ENCODE measurements at places on chromosomes 6 and 20. TPM values are rescaled to one million over a fixed set of nuclear protein-coding genes. Genes with fewer than 3 reads are reported as not detected.
A peak's percentile ranks its signal among the peaks of the same experiment; 100 is the strongest.

GRCh38 chr6:90144396-90144795 is 152.2 kb downstream of the BACH2 start:
- H3K27ac ChIP-seq = peak overlapping the region; percentile 76
- no peak overlapping the region for H3K4me3 ChIP-seq

- no peak overlapping the region for H3K4me3 ChIP-seq
- H3K36me3 ChIP-seq = no peaks in the 10 kb centered on the region
These were observed 14.3 kb upstream of the CDH22 start for GRCh38 chr20:46322641-46323040.

GRCh38 chr20:23909390-23909789 is 29.8 kb upstream of the CST5 start:
- no peak for DNase-seq
- H3K4me3 ChIP-seq = no peak overlapping the region
- peaks cover 48% of the 10 kb centered on the region for H3K36me3 ChIP-seq
- H3K4me1 ChIP-seq = peaks cover 11% of the 10 kb centered on the region
- no peak overlapping the region for H3K27ac ChIP-seq

DNA sequence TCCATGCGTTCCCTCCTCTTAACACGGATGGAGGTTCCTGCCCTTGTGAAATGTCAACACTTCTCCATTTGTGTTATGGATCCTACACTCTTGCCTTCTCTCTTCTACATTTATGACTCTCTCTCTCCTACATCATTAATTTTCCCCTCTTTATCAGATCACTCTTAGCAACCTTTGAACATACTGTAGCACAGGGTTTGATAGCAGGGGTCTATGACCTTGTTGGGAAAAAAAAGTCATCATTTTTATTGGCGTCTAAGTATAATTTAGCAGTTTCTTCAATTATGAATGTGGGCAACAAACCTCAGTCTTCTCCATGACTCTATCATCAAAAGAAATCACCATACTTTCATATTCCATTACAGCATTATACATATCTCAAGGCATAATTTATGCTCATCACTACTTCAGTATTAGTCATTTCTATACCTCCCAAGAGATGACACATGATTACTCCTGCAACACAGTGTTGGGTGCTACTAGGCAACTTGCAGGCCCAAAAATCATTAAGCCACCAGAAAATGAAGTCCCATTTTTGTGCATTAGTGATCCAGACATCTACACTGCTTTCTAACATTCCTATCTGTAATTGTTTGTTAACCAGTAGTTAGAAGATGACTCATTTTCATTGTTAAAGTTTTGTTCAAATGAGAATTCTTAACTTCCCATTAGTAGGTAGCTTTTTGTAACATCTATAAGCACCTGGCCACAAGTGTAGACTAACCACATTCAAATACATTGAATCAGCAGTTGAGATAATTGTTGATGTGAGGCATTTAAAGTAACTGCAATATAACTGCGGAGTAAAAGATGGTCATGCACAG is 9.5 kb downstream of the CYP39A1 start:
- no peak overlapping the region for H3K4me3 ChIP-seq
- peaks cover 4% of the 10 kb centered on the region for H3K36me3 ChIP-seq
- no peak overlapping the region for H3K27ac ChIP-seq
- peaks cover 8% of the 10 kb centered on the region for H3K27me3 ChIP-seq

DNA sequence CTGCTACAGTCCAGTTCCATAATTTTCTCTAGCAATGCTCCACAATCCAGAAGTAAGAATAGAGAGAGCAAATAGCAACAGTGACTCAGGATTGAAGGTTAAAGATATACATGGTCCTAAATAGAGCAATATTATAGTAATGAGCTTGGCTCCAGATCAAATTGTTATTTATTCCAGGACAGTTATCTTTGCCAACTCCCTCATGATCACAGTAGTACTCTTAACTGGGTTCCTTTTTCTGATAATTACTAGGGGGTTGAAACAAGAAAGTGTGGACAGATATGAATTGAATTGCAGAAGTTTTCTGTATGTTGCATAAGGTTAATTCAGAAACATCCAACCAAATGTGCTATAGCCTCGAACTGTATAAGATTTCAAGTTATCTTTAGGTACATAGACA is 11.9 kb downstream of the FAM184A start:
- DNase-seq = no peak
- H3K4me3 ChIP-seq = no peak overlapping the region
- no peaks in the 10 kb centered on the region for H3K4me1 ChIP-seq
- H3K36me3 ChIP-seq = no peaks in the 10 kb centered on the region
- no peaks in the 10 kb centered on the region for H3K27me3 ChIP-seq
- H3K27ac ChIP-seq = no peak overlapping the region

GRCh38 chr20:9565910-9566550 is 51.6 kb downstream of the LAMP5 start:
- peak overlapping the region; percentile 57 for H3K27ac ChIP-seq
- H3K36me3 ChIP-seq = no peaks in the 10 kb centered on the region

DNA sequence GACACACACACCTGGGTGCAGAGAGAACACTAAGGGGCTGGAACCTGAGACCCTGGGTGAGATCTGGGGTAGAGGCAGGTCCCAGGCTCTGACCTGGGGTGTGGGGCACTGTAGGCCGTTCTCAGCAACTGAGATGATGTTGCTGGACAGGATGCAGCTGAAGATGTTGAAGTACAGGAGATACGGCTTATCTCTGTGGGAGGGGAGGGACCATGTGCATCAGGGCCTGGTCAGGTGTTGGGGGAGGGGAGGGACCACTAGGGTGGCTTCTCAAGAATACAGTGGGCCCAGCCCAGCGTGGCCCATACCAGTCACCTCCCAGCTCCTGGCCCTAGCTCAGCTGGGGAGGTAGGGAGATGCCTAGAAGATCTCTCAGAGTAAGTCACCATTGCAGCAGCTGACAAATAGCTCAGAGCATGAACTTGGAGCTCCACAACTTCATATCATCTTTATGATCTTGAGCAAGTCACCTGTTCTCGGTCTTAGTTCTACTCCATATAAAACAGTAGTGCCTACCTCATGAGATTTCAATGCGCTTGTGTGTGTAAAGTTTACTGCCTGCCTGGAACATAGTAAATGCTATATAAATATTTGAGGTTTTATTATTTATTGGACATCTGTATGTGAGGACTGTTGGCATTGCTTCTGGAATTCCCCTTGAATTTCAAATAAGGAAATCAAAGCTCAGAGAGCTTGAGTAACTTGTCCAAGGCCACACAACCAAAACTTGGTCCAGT is 3.8 kb downstream of the SLC44A4 start:
- DNase-seq = no peak
- H3K4me3 ChIP-seq = no peak overlapping the region
- H3K27me3 ChIP-seq = no peaks in the 10 kb centered on the region
- no peak overlapping the region for H3K27ac ChIP-seq
- H3K36me3 ChIP-seq = peaks cover 11% of the 10 kb centered on the region

- no peaks in the 10 kb centered on the region for H3K36me3 ChIP-seq
- H3K27me3 ChIP-seq = no peaks in the 10 kb centered on the region
- peaks cover 6% of the 10 kb centered on the region for H3K4me1 ChIP-seq
- H3K27ac ChIP-seq = no peak overlapping the region
These were observed 144.1 kb upstream of the BACH2 start for GRCh38 chr6:90440586-90441283.

DNA sequence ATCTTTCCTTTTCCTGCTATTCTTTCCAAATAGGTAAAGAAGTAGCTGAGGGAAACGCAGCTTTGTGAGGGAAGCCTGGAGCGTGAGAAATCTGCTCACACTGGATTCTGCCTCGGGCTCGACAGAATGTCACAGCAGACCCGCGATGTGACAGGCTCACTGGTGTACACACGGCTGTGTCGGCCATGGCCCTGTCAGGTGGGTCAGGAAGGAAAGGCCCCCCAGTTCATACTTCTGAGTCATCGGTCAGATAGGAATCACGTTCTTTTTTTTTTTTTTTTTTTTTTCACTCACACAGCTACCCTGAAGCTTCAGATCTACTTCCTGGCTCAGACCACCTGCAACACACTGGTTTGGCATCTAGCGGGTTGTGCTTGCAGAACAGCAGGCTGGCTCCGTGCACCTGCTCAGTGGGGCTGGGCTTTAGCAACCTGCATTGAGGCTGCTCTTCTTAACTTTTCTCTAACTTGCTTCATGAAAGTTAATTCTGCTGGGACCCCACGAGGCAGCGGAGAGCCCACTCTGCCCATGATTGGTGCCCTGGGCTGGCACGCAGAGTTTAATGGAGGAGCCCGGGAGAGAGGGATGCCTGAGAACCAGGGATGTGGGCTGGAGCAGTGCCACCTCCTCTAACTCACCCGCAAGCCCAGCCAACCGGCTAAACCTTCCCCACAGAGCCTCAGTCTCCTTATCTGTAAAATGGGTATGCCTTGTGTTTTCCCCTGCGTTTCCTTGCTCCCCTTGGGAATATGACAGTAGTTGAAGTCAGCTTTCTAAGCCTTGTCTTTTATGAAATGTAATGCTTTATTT is 61.5 kb upstream of the FNDC1 start:
- no peaks in the 10 kb centered on the region for H3K27me3 ChIP-seq
- peak; percentile 75 for DNase-seq
- peak overlapping the region; percentile 83 for H3K4me3 ChIP-seq
- no peaks in the 10 kb centered on the region for H3K36me3 ChIP-seq
- H3K27ac ChIP-seq = peak overlapping the region; percentile 94

DNA sequence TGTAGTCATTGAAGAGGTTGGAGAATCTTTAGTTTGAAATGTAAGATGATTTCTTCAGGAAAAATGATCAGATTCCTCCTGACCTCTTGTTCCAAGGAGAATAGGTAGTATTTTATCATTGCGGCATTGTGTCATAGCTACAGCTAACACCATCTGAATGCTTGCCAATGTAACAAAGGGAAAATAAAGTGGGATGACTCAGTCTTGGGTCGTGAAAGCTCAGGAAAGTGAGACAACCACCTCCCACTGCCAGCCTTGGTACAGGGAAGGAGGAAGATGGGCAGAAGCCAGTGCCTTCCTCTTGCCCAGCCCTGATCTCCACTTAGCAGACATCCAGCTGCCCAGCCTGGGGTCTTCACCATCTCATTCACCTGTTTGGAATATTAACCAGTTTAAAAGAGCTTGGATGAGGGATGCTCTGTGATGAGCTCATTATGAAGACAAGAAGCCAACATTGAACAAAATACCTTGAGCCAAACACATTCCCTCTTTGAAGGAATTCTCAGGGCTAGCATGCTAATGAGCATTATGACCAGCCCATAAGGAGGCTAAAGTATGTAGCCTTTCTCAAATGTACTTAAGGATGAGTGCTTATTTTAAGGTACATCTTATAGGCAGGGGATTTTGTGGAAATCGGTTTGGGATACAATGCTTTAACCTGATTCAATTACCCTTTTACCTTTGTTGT is 40.0 kb upstream of the APCDD1L start:
- H3K4me1 ChIP-seq = no peaks in the 10 kb centered on the region
- DNase-seq = no peak
- no peaks in the 10 kb centered on the region for H3K36me3 ChIP-seq
- peaks cover 12% of the 10 kb centered on the region for H3K27me3 ChIP-seq
- H3K4me3 ChIP-seq = no peak overlapping the region
- H3K27ac ChIP-seq = no peak overlapping the region

GRCh38 chr20:2914160-2914559 is 40.9 kb downstream of the PTPRA start:
- no peaks in the 10 kb centered on the region for H3K27me3 ChIP-seq
- no peak overlapping the region for H3K4me3 ChIP-seq
- H3K36me3 ChIP-seq = no peaks in the 10 kb centered on the region
- H3K4me1 ChIP-seq = peaks cover 10% of the 10 kb centered on the region

DNA sequence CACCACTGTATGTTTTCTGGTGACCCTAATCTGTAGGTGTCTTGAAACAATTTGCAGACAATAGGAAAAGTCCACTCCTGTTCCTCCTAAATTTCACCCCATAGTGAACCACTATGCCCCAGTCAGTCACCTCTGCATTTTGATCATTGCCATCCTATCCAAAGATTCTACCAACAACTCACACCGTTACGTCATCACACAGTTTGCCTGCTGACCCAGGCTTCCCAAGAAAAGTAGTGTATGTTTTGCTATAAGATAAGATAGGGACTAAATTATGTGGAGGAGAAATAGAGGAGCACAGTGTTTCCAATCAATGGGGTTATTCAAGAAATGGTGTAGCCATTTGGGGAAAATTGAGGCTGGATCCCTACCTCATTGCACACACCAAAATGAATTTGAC is 58.8 kb downstream of the GNAS start:
- peaks cover 51% of the 10 kb centered on the region for H3K4me1 ChIP-seq
- DNase-seq = no peak
- H3K27me3 ChIP-seq = no peaks in the 10 kb centered on the region
- H3K4me3 ChIP-seq = no peak overlapping the region
- H3K27ac ChIP-seq = no peak overlapping the region

DNA sequence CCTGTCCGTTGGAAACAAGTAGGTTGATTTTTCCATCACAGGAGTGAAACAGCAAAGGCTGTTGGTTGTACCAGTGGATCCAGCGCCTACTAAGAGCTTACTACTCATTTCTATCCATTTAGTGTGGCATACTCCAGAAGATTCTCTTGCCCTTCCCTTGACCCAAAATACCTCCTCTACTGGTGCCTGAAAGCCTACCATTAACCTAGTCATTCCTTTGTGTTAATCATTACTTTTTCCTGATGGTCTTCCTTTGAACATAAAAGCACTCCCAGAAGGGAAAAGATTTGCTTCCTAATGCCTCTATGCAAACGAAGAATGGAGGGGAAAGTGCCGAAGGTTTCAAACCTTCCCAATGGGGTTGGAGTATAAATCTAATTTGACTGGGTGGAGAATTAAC is 123.3 kb downstream of the QRSL1 start:
- no peaks in the 10 kb centered on the region for H3K36me3 ChIP-seq
- H3K4me3 ChIP-seq = no peak overlapping the region
- no peak for DNase-seq
- no peaks in the 10 kb centered on the region for H3K4me1 ChIP-seq

DNA sequence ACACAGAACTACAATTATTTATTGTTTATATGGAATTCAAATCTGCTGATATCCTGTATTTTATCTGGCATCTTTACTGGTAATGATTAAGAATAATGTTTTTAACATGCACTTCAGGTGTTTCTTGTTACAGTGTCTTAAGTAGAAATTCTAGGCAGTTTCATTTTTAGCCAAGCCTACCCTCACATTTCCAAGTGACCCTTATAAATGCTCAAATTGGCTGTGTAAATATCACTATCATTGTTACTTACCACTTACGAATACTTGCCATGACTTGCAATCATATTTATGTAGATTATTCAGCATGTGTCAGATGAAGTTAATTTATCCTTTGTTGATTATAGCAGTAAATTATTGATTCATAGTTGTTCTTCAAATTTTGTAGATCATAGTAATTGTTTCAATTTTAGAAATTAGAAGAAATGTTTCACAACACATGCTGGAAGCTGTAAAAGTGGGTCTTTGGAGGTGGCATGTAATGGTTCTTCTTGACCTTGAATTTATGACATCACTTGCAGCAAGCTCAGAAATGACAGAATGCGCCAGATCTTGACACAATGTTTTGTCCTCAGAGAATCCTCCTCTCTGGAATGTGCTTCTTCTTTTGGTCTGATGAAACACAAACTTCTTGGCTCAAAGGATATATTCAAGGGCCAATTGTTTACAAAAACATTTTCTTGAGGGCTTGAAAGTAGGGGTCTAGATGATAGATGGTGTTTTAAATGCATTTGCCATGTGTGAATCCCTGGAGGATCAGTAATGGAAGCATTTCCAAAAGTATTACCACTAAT is 471.8 kb downstream of the COL12A1 start:
- no peak overlapping the region for H3K4me3 ChIP-seq
- H3K4me1 ChIP-seq = no peaks in the 10 kb centered on the region
- no peak for DNase-seq
- H3K27me3 ChIP-seq = no peaks in the 10 kb centered on the region
- H3K36me3 ChIP-seq = peaks cover 3% of the 10 kb centered on the region

GPR6 gene
- polyA plus RNA-seq = not detected

THBD gene
- not detected for polyA plus RNA-seq

LGSN gene
- polyA plus RNA-seq = not detected

NMBR gene
- not detected for polyA plus RNA-seq

TRIM10 gene
- polyA plus RNA-seq = not detected

SAYSD1 gene
- 17.5 TPM for polyA plus RNA-seq

SYCP2 gene
- polyA plus RNA-seq = 1.6 TPM
